ENCODE measurements at places on chromosomes 5 and 9.

DNA sequence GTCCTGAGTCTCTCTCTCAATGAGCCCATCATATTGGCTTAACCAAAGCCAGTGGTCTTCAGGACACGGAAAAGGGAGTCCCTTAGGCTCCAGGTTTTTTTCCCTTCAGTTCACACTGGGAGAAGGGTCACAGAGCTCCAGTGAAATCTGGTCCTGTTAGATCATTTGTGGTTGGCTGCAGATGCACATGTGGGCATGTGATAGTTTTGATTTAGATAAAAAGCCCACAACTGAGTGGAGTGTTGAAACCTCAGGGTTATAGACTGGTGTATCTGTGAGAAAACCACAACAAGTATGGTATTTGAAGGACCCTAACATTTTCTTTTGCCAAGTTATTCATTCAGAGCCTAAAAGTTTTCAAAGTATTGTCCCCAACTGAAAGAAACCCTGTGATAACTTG is 46.7 kb downstream of the PRLR start:
- DNase-seq = no peak

DNA sequence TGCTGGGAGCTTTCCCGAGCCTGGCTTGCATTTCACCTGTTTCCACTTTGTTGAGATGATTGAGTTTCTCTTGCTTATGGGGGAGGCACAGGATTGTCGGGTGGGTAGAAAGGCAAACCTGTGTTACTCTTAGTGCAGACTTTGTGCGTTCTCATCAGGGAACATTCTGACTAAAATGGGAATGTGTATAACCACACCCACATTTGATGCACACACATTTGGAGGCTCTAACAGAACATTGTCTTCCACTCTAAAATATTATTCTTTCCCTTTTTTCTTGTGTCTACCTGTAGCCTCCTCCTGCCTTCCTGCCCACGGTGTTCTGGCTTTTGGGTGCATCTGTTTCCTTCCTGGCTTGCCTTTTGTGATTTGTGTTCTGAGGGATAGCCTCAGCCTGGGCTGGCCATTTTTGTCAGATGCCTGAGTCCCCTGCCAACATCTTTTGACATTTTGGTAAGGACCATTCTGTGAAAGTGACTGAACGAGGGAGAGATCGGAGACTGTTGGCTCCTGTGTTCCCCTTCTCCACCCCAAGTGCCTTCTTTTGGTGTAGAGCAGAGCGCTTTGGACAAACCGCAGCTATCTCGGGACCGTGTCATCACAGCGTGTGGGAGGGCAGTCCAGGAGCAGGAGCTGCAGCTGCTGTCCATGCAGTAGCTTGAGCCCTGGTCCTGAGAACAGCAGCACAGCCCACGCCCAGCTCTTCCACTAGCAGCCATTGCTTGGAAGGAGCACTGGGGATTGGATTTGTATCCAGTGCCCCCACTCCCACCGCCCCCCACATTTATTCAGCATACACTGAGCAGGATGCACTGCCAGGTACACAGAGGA is 101.4 kb downstream of the ARHGAP26 start:
- DNase-seq = no peak

- DNase-seq = no peak
Observed at GRCh38 chr9:120971938-120972337, 45.3 kb upstream of the TRAF1 start.

DNA sequence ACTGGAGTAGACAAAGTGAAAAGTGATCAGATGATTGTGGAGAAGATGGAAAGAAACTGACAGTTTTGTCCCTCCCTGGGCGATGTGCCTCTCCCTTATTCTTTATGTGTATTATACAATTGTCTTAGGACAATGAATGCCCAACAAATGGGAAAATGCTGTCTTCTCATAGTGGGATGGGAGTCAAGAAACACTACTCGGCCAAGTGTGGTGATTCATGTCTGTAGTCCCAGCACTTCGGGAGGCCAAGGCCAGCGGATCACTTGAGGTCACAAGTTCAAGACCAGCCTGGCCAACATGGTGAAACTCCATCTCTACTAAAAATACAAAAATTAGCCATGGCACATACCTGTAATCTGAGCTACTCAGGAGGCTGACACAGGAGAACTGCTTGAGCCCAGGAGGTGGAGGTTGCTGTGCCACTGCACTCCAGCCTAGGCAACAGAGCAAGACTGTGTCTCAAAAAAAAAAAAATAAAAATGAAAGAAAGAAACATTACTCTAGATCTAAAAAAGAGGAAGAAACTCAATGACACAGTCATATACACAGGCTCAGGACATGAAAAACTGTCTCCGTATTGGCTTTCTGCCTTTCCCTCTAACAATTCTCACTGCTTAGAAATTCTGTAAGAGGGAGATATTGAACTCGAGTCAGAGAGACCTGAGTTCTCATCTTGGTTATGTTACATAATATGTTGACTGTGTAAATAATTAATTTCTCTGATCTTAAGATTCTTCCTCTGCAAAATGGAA is 67.9 kb upstream of the TARS1 start:
- DNase-seq = no peak

GRCh38 chr5:50292735-50293394 is 148.2 kb downstream of the EMB start:
- no peak for DNase-seq

DNA sequence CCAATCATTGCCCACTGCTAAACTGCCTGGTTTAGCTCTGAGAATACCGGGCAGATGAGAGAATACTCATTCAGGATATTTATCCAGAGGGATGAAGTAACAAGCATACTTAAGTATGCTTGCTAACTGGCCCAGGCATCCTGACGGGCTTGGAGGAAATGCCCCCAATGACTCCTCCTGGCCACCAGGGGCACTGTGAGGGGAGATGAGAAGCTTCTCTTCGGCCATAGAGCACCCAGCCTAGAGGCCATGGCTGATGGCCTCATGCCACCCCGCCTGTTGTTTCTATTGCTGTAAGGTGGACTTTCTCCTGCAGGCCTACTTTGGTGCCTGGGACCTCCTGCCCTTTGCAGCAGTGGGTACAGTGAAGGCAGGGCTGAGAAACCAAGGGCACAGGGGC is 134.5 kb upstream of the FSTL4 start:
- DNase-seq = no peak

GRCh38 chr9:101479338-101480030 is 43.9 kb upstream of the ALDOB start:
- no peak for DNase-seq

DNA sequence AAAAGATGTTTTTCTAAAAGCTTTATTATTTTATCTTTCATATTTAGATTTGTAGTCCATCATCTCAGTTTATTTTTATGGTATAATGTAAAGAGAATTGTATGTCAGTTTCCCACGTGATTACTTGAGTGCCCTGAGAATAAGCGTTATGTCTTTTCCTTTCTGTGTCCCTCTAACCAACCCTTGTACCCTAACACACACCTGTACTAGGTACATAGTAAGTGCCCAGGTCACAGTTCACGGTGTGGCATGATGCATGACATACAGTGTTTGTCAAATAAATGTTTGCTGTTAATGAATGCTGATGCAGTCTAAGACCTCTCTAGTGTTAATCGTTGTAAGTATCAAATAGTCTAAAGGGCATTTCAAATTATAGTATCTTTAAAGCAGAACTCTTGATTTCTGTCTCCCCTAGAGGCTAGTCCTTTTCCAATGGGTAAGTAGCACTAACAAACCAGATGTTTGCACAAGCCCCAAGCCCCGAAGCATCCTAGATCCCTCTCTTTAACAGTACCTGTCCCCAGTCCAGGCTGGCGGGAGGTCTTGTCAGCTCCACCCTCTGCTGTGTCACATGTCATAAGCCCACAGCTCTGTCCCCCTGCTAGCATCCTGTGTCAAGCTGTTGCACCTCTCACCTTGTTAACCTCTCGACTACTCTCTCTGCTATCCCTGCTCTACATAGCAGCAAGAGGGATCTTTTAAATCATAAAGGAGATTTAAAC is 23.7 kb downstream of the NUP214 start:
- DNase-seq = no peak

DNA sequence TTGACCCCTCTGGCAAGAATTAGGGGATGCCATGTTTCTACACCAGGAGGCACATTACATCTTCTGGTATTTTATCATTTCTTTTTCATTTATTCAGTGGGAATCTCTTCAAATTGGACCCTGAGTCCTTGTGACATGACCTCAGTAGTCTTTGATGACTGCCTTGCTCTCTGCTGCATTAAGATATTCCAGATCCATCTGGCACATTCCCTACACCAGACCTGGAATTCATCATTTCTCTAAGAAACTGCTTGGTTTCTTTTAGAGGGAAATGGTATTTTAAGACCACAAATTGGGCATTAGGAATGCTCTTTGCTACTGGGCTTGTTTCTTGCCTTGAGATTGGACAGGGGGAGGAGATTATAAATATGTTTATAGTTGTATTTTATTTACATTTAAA is 61.0 kb downstream of the GALNT10 start:
- DNase-seq = no peak

DNA sequence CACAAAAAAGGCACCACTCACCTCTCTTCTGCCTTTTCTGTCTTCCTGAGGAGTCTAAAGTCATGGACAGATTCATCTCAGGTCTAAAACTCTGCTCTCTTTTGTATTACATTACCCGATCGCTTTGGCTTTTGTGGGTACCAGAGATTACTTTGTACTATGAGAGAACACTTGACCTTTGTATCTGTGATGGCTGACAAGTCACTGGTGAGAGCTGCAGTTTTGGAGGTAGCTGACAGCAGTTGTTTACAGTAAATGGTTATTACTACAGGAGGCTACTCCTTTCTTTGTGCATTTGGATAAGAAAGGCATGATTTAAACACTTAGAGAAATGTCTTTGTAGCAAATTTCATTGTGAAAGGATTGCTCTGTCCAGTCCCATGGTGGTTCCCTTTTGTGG is 307.3 kb downstream of the FBXL17 start:
- no peak for DNase-seq

DNA sequence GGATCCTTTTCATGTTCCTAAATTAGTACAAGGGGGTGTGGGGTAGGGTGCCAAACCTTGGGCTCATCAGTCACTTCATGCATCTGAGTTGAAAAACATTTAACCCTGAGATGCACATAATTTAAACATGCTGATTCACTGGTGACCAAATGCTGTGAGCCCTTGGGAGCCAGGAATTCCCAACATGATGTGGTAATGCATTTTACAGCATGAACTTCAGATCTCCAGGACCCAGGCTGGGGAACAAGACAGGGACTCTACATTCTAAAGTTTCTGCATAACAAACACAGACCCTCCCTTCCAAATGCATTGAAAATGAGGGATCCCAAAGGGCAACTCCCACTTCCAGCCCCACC is 322.2 kb downstream of the NDUFS4 start:
- DNase-seq = no peak

DNA sequence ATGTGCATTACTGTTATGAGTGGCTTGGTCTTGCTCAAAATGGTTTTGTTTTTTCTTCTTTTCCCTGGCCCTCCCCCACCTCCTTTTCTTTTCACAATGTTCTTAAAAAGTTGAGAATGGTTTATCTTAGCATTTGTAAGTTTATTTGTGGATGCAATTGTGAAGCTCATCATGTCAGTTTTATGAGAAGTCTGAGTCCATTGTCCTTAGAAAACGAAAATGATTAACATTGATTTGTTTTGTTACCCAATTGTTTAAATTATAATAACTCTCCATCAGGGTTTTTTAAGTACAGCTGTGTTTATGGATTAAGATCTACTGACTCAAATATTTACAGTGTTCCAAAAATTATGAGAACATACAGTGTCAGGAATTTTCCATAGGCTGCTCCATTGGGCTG is 511.3 kb upstream of the PAPPA start:
- no peak for DNase-seq

GRCh38 chr9:110040788-110041187 is 167.2 kb downstream of the C9orf152 start:
- no peak for DNase-seq

DNA sequence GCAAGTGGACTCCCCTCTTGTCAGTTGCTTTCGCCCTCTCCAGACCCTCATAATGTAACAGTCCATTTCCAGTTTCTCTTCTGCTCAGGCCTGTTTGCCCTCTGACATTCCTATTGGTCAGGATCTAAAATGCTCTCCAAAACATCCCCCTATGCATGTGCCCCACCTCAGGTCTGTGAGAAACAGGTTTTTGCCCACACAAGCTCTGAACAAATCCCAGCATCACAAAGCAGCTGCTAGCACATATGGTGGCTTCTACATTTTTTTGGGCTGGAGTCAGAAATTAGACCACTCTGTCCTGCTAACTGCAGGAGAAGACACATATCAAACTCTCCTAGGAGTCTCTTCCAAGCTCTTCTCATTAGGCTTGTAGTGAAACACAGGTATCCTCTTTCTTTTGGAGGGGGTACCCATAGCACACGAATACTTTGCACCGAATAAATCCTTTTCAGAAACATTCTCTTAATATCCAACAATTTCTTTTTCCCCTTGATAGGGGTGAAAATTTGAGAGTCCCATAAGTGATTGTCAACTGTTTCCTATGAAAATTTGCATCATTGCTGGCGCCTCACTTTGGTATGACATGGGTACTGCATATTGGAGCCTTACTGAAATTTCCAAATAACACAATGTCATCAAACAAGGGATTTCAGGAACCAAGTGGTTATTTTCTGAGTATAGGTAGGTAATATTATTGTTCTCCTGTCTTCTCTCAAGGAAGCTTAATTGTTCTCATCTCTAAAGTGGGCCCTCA is 19.3 kb upstream of the HSPA9 start:
- no peak for DNase-seq

Measured in D721Med (cell line).